Mesangial cell (primary cell): ENCODE measurements at places on chromosomes 7 and 10. TPM values are rescaled to one million over a fixed set of nuclear protein-coding genes. Genes with fewer than 3 reads are reported as not detected.

GPR37 gene
- total RNA-seq, result 3.7 and 16.0 TPM in 2 replicates

DNAH11 gene
- not detected in 2 replicates for total RNA-seq

LYZL1 gene
- not detected in 2 replicates for total RNA-seq

DYDC1 gene
- not detected in 2 replicates for total RNA-seq

PRSS2 gene
- total RNA-seq, result not detected in 2 replicates

ZNF33A gene
- total RNA-seq, result 6.5 and 11.4 TPM in 2 replicates

HOXA3 gene
- 39.4 and 86.7 TPM in 2 replicates for total RNA-seq

GATA3 gene
- 0.76 TPM in 1 of 2 replicates, not detected in the other for total RNA-seq

FANK1 gene
- 1.8 and 2.9 TPM in 2 replicates for total RNA-seq
